ENCODE measurements at places on chromosomes 4 and X. TPM values are rescaled to one million over a fixed set of nuclear protein-coding genes. Genes with fewer than 3 reads are reported as not detected.

TMEM271 gene
- not detected for total RNA-seq

GPR82 gene
- 0.65 TPM for total RNA-seq

CXXC4 gene
- total RNA-seq: 1.9 TPM

DSPP gene
- total RNA-seq: not detected

FHL1 gene
- total RNA-seq: 248 TPM

ZMAT1 gene
- 10.0 TPM for total RNA-seq

SSX4 gene
- total RNA-seq: not detected

SLC10A3 gene
- 20.2 TPM for total RNA-seq

TSPAN6 gene
- total RNA-seq: 12.6 TPM

TNIP3 gene
- 0.95 TPM for total RNA-seq

CPE gene
- 36.9 TPM for total RNA-seq

TNMD gene
- total RNA-seq: not detected

SPIN3 gene
- 12.2 TPM for total RNA-seq

HELT gene
- total RNA-seq: 0.97 TPM

SLC9B1 gene
- total RNA-seq: 0.74 TPM

FATE1 gene
- total RNA-seq: not detected

RBM46 gene
- total RNA-seq: not detected

RIPPLY1 gene
- not detected for total RNA-seq

CHST7 gene
- total RNA-seq: 7.4 TPM

NPY2R gene
- total RNA-seq: 0.27 TPM

NDUFB11 gene
- 57.1 TPM for total RNA-seq

CFAP97 gene
- total RNA-seq: 29.4 TPM

DCAF12L2 gene
- total RNA-seq: not detected

EDA2R gene
- 2.4 TPM for total RNA-seq

NEUROG2 gene
- not detected for total RNA-seq

CT45A2 gene
- not detected for total RNA-seq

MAGEA11 gene
- total RNA-seq: not detected

HHIP gene
- 172 TPM for total RNA-seq

ARHGEF6 gene
- 33.7 TPM for total RNA-seq

NUDT11 gene
- 0.53 TPM for total RNA-seq

ODAPH gene
- not detected for total RNA-seq

CCSER1 gene
- 8.4 TPM for total RNA-seq

BDH2 gene
- 46.2 TPM for total RNA-seq

GAGE12J gene
- not detected for total RNA-seq

P2RY10 gene
- total RNA-seq: 1.2 TPM

TMSB4X gene
- total RNA-seq: 4,922 TPM

FAM114A1 gene
- total RNA-seq: 41.6 TPM

BRS3 gene
- total RNA-seq: not detected

TLR8 gene
- 35.4 TPM for total RNA-seq

SPATA18 gene
- total RNA-seq: 24.7 TPM

HTN1 gene
- total RNA-seq: not detected

NHSL2 gene
- total RNA-seq: 12.7 TPM

SLC39A8 gene
- total RNA-seq: 370 TPM

ERVMER34-1 gene
- total RNA-seq: 1.5 TPM

SLC25A43 gene
- 14.9 TPM for total RNA-seq

NSUN7 gene
- 9.2 TPM for total RNA-seq

ABCG2 gene
- total RNA-seq: 9.1 TPM

SPATA4 gene
- 1.2 TPM for total RNA-seq
